Spleen (tissue), 13 donors: ENCODE measurements at places on chromosomes 5 and 9. TPM values are rescaled to one million over a fixed set of nuclear protein-coding genes. Genes with fewer than 3 reads are reported as not detected.

Gene SLC6A19
- total RNA-seq: not detected

Gene SLC45A2
- not detected for total RNA-seq

Gene PDE6A
- total RNA-seq: not detected

DNA sequence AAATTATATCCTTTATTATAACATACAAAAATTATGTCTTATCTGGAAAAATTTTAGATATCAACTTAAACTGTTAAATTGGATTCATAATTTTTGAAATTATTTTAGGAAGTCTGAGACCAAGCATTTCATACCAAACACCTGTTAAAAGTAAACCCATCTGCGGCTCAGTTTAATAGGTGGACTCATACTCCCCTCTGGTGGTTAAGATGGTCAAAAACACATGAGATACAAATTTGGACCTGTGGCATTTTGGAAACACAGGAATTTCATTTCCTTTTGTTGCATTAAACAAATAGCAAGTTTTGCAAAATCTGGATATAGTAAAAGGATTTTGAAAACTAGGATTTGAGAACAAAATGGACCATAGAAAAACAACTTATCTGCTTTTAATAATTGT is 53.7 kb downstream of the RGMB start:
- H3K36me3 ChIP-seq: no peaks in the 10 kb centered on the region
- H3K27me3 ChIP-seq: no peaks in the 10 kb centered on the region
- no peaks in the 10 kb centered on the region for H3K4me1 ChIP-seq
- no peak overlapping the region for H3K27ac ChIP-seq

Gene DMGDH
- 0.34 TPM for total RNA-seq

Gene SLC46A2
- total RNA-seq: 0.88 TPM

DNA sequence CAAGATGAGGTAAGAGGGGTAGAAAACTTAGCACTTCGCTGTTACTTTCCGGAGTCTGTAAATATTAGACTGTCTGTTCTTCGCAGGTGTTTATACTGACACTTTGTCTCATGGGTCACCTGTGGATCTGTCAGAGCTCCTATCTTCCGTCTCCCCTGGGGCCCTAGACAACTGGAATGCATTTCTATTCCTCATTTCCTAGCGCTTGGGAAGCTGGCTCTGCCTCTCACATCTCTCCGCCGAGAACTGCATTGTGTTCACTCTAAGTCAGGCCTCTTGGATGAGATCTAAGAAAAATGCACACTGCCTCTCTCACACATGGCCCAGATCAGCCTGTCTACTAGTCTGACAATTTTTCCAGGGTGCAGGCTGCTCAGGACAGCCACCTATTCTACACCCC is 39.5 kb downstream of the PCA3 start:
- H3K27ac ChIP-seq: no peak overlapping the region
- H3K4me1 ChIP-seq: no peaks in the 10 kb centered on the region
- no peak overlapping the region for H3K4me3 ChIP-seq
- no peaks in the 10 kb centered on the region for H3K27me3 ChIP-seq

Gene PCA3
- not detected for total RNA-seq

Gene ETF1
- 55.1 TPM for total RNA-seq

DNA sequence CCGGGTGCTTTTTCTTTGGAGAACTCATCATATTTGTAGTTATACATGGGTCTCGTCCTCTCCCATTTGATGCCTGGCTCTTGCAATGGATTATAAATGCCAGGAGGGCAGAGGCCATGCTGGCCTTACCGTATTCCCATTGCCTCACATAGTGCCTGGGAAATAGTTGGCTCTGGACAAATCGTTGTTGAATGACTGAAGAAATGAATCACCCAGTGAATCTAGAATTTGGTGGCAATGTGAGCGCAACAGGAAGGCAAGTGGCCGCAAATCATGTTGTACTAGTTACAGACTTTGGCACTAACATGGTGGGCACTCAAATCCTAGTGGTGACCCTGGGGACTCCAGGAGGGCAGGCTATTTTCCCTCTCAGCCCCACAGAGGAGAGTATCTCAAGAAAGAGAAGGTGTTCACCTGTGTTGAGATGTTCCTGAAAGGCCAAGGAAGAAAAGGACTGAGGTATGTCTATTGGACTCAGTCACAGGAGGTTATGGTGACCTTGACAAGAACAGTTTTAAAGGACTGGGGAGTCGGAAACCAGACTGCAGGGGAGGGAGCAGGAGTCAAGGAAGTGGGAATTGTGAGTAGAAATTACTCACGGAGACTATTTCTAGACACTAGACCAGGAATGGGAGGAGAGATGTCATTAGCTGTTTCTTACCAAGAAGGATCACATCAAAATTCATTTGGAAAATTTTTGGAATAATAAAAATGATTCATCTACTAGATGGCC is 61.7 kb upstream of the COL15A1 start:
- no peak for DNase-seq
- H3K27ac ChIP-seq: no peak overlapping the region
- peaks cover 37% of the 10 kb centered on the region for H3K27me3 ChIP-seq

DNA sequence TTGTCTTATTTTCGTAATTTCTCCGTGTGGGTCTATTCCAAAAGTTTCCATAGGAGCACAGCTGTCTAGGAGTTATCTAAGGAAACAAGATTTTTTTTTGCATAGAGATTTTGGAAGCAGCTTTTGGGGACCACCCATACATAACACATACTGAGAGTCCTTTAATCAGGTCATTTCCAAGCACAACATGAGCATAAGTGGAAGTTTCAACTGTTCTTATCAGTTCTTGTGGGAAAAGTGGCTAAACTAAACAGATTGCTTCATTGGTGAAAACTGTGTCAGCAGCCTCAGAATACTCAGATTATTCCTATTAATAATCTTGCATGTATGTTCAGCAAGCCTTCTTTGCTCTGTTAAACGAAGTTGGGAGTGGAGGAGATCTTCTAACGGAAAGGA is 153.6 kb upstream of the TYRP1 start:
- no peaks in the 10 kb centered on the region for H3K36me3 ChIP-seq
- no peak overlapping the region for H3K27ac ChIP-seq
- H3K4me1 ChIP-seq: no peaks in the 10 kb centered on the region
- DNase-seq: no peak

Gene ENTREP1
- total RNA-seq: 0.94 TPM

Gene CFAP90
- not detected for total RNA-seq

DNA sequence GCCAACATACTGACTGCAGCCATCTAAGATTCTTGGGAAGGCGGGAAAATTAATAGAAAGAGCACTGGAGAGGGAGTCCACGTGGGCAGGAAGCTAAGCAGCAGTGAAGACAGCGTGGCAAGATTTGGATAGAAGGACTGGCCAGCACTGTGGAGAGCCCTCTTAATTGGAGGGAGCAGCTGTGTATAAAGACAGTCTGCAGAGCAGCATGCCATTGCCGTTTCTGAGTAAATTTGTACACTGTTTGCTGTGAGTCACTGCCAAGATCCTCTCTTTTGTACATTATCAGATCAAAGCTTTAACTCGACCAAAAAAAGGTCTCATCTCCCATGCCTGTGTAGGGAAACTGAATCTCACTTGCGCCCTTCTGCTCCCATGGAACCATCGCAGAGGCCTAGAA is 45.3 kb downstream of the INSYN2B start:
- no peak overlapping the region for H3K27ac ChIP-seq
- no peaks in the 10 kb centered on the region for H3K27me3 ChIP-seq
- no peak for DNase-seq
- H3K4me1 ChIP-seq: no peaks in the 10 kb centered on the region
- H3K36me3 ChIP-seq: peaks cover 43% of the 10 kb centered on the region
- H3K4me3 ChIP-seq: no peak overlapping the region

- no peak for DNase-seq
- no peak overlapping the region for H3K27ac ChIP-seq
- no peaks in the 10 kb centered on the region for H3K36me3 ChIP-seq
- no peaks in the 10 kb centered on the region for H3K27me3 ChIP-seq
- no peaks in the 10 kb centered on the region for H3K4me1 ChIP-seq
Observed at GRCh38 chr5:95132096-95132495, 152.8 kb downstream of the MCTP1 start.

GRCh38 chr5:175848676-175849075 is 22.7 kb upstream of the CPLX2 start:
- H3K27ac ChIP-seq: no peak overlapping the region
- no peaks in the 10 kb centered on the region for H3K36me3 ChIP-seq
- H3K4me3 ChIP-seq: no peak overlapping the region
- H3K27me3 ChIP-seq: peaks cover 9% of the 10 kb centered on the region

DNA sequence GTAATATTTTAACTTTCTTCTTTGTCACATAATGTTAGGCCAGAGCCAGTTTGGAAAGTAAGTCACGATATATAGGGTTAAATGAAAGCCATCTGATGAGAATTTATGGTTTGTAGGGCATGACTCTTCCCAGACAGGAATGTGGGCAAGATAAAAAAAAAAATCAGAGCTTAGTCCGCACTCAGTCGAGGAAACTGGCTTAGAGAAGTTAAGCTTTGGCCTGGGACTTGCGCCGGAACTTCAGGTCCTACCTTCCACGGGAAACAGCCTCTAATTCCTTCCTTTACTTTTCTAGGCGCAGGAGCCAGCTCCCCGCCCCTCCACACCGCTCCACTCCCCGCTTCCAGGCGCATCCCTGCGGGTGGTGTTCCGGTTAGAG is 475 bp downstream of the DDX31 start:
- H3K36me3 ChIP-seq: no peaks in the 10 kb centered on the region
- H3K4me1 ChIP-seq: peaks cover 37% of the 10 kb centered on the region
- H3K4me3 ChIP-seq: peak overlapping the region; percentile 97
- DNase-seq: no peak
- H3K27ac ChIP-seq: peak overlapping the region; percentile 93

DNA sequence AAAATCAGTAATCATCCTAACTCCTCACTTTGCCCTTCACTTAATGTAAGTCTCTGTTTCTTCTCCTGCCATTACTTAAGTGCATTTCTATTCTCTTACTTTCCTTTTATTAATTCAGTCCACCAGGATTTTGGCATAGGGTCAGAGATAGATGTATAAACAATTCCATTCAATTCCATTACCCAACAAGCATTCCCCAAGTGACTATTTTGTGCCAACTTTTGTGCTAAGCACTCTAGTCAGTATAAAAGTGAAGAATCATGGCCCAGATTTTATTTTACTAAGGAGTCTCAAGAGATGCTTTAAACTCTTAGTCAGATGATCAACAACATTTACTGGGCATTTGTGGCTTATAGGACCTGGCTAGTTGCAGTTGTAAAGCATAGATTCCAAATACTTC is 159.3 kb downstream of the DMAC1 start:
- H3K4me1 ChIP-seq: no peaks in the 10 kb centered on the region
- no peak for DNase-seq
- H3K4me3 ChIP-seq: no peak overlapping the region
- H3K36me3 ChIP-seq: no peaks in the 10 kb centered on the region
- H3K27ac ChIP-seq: no peak overlapping the region

- no peak overlapping the region for H3K4me3 ChIP-seq
- no peaks in the 10 kb centered on the region for H3K36me3 ChIP-seq
- no peak for DNase-seq
- H3K27ac ChIP-seq: peak overlapping the region; percentile 5
- peaks cover 40% of the 10 kb centered on the region for H3K4me1 ChIP-seq
Observed at GRCh38 chr5:54296386-54296785, 14.0 kb downstream of the ARL15 start.

DNA sequence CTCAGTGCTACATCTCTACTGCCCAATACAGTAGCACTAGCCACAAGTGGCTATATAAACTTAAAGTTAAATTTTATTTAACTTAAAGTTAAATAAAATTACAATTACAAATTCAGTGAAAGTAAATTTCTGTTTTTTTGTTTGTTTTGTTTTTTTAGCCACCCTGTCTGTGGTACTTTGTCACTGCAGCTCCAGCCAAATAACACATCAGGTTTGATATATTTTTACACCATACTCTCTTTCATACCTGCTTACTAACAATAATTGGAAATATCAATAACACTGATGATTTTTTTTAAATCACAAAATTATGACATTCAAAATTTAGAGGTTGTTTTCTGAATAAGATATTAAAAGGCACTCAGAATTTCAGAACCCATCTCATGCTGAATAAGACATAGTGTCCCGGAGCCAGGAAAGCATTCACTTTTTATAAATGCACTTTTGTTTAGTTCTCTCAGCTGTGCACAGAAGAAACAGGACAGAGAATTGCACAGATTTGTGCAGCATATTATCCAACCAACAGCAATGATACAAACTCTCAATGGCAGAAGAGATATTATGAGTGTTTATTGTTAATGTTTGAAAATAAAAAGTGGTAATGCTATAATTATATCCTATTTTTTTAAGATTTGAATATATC is 92.6 kb downstream of the EDIL3 start:
- H3K4me3 ChIP-seq: no peak overlapping the region
- H3K4me1 ChIP-seq: no peaks in the 10 kb centered on the region
- DNase-seq: no peak
- H3K36me3 ChIP-seq: no peaks in the 10 kb centered on the region

GRCh38 chr5:121182788-121183490 is 668.7 kb upstream of the FTMT start:
- no peak for DNase-seq
- H3K27ac ChIP-seq: no peak overlapping the region
- no peaks in the 10 kb centered on the region for H3K4me1 ChIP-seq
- H3K4me3 ChIP-seq: no peak overlapping the region
- H3K36me3 ChIP-seq: no peaks in the 10 kb centered on the region

DNA sequence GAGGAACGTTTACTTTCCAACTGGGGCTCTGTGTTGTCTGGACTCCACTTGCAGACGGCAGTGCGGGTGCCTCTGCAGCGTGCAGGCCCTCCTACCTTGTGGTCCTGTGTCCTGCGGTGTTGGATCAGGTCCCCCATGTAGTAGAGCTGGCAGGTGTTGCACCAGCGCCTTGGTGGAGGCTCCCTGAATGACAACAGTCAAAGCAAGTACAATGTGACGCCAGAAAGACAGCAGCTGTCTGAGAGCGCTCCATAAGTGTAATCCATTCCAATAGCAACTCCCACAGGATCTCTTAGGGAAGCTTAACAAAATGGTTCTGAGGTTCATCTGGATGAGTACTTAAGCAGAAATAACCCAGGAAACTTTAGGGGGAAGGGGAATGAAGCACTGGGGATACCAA is 9.9 kb downstream of the BBLN start:
- peaks cover 60% of the 10 kb centered on the region for H3K36me3 ChIP-seq
- no peak overlapping the region for H3K4me3 ChIP-seq
- DNase-seq: no peak
- H3K27me3 ChIP-seq: no peaks in the 10 kb centered on the region

DNA sequence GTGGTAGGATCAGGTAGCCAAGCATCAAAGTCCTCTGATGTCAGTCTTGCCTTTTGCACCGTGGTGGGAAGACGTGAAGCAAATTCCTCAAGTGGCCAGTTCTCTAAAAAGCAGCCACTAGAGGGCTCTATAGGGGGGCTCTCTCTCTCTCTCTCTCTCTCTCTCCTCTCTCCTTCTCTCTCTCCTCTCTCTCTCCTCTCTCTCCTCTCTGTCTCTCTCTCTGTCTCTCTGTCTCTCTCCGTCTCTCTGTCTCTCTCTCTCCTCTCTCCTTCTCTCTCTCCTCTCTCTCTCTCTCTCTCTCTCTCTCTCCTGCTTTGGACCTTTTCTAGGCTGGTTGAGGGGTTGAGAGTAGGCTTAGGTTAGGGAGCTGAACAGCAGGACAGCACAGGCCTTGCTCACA is 13.9 kb upstream of the OSMR start:
- DNase-seq: no peak
- no peaks in the 10 kb centered on the region for H3K27me3 ChIP-seq
- H3K36me3 ChIP-seq: no peaks in the 10 kb centered on the region
- H3K27ac ChIP-seq: no peak overlapping the region
- H3K4me1 ChIP-seq: peaks cover 23% of the 10 kb centered on the region
